ENCODE measurements at places on chromosomes 11 and 22.

- no peak for DNase-seq
Measured at GRCh38 chr11:116962108-116962507, 124.7 kb upstream of the APOA1 start.

GRCh38 chr11:57095417-57095816, 86.3 kb upstream of the LRRC55 start:
- no peak for DNase-seq

- DNase-seq: no peak
Measured at GRCh38 chr11:119854521-119854920, 125.5 kb upstream of the NECTIN1 start.

DNA sequence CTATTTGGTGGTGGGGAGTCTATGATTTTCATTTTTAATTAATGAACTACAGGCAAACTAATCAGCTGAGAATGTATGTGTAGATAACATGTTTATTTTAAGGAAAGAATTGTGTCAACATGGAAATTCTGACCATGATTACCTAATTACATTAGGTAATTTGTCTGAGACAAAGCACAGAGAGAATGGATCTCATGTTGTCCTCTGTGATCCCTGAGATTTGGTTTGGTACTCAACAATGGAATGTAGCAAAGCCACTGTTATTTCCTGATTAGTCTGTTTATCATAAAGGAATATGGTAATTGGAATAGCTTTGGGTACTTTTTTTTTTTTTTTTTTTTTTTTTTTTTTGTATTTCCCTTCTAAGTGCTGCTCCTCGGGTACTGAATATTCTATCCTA, 718.8 kb upstream of the ARHGAP42 start:
- no peak for DNase-seq

GRCh38 chr11:114826910-114827442, 148.6 kb downstream of the NXPE2 start:
- DNase-seq: no peak

DNA sequence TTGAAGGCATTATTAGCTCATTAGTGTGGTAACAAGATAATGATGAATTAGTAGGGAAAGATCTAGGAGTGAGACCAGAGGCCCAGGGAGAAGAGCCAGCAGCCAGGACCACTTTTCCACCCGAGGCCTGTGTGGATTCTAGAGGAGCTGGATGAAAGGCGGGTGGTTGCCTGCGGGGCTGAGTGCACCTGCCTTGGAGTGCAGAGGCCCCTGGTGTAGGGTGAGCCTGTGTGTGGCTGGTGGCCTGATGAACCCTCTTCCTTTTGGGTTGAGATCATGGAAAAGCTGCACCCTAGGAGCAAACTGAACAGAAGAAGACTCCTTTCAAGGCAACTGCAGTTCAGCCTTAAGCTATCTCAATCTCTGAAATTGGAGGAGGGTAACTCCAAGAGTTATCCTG, 5.9 kb upstream of the TP53AIP1 start:
- no peak for DNase-seq

DNA sequence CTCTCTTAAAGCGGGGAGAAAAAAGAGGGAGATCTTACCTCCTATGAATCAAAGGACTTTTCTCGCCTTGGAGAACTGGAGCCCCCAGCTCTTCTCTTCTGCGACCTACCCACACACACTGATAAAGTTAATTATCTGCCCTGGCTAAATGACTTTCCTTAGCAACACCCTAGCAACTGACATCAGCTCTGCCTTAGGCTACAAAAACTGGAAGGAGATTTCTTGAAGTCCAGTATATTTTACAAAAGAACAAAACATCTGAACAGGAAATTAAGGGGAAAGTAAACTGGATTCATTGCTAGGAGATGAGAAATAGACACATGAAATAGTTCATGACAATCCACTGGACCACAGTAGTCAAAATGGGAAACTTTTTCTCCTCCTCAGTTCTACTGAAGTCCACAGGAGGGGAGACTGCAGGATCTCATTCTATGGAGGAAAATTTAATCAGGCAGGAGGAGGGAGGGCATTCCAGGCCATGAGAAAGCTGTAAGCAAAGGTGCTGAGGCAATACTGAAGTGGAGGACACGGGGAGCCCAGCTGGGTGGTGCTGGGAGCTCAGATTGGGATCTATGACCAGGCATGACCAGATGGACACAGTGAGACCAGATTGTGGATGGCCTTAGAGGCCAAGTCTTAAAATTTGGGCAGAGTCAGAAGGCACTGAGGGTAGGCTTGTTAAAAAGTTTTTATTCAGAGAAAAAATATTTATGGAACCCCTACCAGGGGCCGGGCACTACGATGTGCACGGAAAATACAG, 3.7 kb upstream of the SPON1 start:
- no peak for DNase-seq

DNA sequence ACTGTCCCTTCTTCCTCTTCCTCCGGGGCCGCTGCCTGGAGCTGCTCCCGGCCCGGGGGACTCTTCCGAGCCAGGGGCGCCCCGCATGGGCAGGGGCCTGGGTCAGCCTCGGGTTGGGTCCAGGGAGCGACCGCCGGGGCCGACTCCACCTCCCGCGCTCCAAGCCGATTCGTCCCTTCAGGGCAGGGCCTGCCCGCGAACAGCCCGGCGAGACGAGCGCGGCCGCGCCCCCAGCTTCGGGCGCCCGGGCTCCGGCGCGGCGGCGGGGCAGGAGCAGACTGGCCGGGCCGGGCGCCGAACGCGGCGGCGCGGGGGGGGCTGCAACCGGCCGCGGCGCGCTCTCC, at the start of gene LARGE1:
LARGE1 (minus strand) TSS at position 280 of the 344 bp plus-strand sequence.
- DNase-seq: no peak

DNA sequence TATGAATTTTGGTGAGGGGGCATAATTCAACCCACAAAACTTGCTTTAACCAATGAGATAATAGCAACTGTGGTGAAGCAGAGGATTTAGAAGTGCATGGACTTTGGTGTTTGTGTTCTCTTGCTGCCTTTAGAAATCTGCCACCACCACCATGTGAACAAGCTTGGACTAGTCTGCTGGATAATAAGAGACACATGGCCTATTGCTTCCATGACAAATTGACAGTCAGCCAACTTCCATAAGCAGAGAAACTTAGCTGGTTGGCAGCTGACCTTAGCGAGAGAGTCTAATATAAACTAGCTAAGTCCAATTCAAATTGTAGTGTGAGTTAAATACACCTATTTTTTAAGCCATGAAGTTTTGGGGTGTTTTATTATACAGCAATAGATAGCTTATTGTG, 482.1 kb upstream of the ANO5 start:
- no peak for DNase-seq

- DNase-seq: no peak
Measured at GRCh38 chr11:77027275-77027674, 6.9 kb upstream of the B3GNT6 start.

GRCh38 chr11:57155838-57156607, 25.7 kb upstream of the LRRC55 start:
- no peak for DNase-seq

DNA sequence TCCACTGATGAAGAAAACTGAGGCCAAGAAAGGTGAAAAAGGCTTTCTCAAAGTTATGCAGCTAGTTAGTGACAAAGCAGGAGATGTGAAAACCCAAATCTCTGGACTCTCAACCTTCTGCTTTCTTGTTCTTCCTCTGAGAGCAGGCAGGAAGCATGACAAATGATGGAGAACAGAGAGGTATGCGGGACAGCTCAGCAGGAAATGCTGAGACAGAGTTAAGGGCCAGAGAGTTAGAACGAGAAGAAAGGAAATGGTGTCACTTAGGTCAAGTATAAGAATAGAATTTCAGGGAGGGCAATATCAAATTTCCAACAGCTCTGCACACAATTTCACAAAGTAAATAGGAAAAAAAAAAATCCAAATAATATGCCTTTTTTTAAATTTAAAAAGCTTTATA, 67.6 kb upstream of the ARHGAP42 start:
- no peak for DNase-seq

DNA sequence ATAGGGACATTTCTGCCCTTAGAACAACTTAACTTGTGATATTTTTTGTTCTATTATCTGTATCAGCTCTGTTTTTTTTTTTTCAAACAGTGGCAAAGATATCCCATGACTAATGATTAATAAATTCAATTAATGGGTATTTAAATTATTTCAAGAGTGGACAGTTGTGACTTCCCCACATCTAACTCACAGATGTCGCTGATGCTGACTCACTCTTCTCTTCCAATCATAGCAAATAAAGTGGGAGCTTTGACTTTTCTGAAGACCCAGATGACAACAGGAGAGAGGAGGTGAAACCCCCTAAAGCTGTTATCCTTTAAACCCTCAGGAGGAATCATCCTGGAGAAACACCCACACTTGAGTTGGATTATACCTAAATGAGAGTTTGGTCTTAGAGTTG, 27.1 kb downstream of the GGTLC2 start:
- no peak for DNase-seq

All from NCI-H460 (cell line).